Thymus (tissue), 14 donors: ENCODE measurements at places on chromosomes 12 and 14.

- no peak for DNase-seq
These were observed 10.9 kb downstream of the SYNDIG1L start for GRCh38 chr14:74415115-74415437.

GRCh38 chr14:51035611-51036192, 59.2 kb downstream of the TRIM9 start:
- no peak for DNase-seq

DNA sequence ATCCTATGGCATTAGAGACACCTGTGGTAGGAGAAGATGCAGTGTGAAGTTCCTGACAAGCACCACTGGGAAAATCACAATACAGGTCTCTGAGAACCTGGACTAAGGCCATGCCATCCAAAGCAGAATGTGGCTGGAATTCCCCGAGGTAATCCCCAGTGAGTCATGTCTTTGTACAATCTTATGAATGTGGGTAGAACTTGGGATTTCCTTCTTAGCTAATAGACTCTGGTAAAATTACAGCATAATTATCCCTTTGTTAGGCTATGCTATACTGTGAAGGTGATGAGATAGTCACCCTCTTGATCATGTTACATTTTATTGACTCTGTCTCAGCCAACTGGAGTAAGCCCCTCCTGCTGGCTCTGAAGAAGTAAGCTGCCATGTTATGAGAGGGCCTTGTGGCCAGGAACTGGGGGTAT, 224.3 kb upstream of the DCN start:
- no peak for DNase-seq

DNA sequence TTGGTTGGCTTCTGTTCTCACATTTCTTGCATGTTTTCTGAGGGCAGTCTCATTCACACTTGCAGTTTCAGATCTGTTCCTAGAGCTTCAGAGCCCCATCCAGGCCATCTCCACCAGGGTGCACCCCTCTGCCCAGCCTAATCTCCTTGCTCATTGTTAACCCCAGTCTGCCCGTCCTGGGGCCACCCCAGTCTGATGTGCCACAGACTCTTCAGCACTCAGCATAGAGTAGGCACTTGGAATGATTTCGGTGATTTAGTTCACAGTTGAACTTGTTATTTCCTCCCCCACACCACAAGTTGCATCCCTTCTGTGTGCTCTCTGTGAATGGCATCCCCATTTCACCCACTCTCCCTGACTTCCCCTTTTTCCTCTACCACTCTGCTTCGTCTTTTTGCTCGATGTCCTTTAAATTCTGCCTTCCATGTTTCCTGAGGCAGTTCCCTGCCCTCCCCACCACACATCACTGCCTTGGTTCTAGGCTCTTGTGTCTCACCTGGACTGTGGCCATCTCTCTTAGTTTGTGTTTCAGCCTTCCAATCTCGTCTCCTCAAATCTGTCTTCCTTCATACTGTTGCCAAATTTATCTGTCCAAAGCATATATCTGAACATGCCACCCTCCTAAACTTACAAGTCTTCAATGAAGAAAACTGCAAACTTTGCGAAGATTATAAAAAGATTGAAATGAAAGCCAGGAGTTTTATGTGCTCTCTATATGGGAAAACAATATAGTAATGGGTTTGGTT, 41.5 kb downstream of the ANO6 start:
- no peak for DNase-seq

DNA sequence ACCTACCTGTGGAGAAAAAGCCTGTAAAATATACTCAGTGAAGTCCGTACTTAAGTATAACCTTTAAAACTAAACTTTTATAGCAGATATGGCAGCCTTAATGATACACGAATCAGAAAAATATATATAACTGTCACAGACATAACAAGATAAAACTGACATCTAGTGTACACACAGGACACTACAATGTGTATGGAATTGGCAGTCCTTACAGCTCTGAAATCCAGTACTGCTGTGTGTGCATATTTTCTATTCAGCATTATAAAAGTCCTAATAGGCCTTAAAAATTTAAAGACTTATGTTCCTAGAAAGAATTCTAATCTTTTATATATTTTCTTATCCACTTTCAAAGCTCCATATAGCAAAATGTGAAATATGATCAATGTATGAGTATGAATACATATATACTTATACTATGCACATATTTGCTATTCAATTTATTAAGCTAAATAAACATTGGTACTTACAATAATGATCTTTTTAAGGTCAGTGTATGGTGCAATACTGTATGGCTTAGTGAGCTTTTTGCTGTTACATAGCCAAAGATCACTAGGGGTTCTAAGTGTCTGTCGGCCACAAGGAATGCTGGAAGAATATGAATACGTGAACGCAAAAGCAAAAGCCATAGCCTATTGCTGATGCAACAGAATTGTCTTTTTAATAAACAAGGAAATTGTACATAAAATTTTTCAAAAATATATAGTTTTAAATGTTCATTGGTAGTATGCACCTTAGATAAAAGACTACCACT, 69.2 kb downstream of the C2CD5 start:
- no peak for DNase-seq

- DNase-seq = no peak
These were observed 7.5 kb downstream of the ATP6V1D start for GRCh38 chr14:67352055-67352454.

- no peak for DNase-seq
These were observed 2.2 kb downstream of the GPR132 start for GRCh38 chr14:105063056-105063455.

GRCh38 chr12:25284024-25284423, 33.3 kb upstream of the KRAS start:
- no peak for DNase-seq

DNA sequence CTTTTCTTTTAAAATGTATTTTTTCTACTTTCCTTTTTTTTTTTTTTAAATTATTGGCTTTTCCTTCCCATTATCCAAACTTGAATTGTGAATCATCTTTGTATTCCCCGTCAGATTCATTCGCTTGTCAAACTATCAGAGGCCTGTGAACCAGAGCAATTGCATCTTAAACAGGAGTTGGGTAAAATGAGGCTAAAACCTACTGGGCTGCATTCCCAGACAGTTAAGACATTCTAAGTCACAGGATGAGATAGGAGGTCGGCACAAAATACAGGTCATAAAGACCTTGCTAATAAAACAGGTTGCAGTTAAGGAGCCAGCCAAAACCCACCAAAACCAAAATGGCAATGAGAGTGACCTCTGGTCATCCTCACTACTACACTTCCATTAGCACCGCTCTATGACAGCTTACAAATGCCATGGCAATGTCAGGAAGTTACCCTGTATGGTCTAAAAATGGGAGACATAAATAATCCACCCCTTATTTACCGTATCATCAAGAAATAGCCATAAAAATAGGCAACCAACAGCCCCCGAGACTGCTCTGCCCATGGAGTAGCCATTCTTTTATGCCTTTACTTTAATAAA, 19.9 kb downstream of the FUT8 start:
- no peak for DNase-seq

GRCh38 chr14:23449314-23449713, 13.9 kb upstream of the MYH7 start:
- no peak for DNase-seq

DNA sequence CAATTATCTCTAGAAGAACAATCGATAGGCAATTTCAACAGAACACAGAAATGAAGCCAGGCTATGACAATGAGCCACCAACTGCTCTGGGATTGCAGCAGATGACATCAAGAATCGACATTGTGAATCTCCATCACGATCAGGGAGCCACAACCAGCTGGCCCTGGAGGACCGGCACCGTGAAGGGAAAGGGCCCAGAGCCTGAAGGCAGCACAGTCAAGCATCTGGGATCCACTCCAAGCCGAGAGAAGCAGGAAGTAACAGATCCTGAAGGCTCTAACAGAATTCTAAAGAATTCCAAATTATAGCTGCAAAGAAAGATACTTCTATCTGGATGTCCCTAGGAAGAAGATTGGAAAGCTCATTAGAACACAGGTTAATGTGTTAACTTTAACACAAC, 61.0 kb downstream of the LRRC74A start:
- no peak for DNase-seq

- no peak for DNase-seq
These were observed 1.0 kb downstream of the PCNX1 start for GRCh38 chr14:70907996-70908934.

GRCh38 chr12:47868041-47868440, 36.8 kb downstream of the VDR start:
- DNase-seq = no peak

GRCh38 chr12:15092826-15093225, 120.0 kb downstream of the PDE6H start:
- no peak for DNase-seq

DNA sequence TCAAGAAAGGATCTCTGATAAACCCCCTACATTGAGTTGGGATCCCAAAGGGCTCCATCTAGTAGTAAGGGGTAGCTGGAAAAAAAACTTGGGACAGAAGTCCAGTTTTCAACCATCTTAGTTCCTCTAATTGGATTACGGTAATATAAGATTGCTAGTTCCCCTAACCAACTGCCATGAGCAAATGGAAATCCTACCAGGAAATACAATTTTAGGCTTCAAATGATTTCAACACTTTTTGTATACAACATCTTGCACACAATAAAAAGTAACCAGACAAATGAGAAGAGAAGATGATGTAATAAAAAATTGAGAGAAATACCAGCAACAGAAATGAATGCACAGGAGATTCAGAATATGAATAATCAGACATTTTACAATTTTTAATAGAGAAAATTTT, 73.0 kb downstream of the TSHR start:
- DNase-seq = no peak

GRCh38 chr12:11607313-11608081, 42.0 kb upstream of the ETV6 start:
- no peak for DNase-seq

DNA sequence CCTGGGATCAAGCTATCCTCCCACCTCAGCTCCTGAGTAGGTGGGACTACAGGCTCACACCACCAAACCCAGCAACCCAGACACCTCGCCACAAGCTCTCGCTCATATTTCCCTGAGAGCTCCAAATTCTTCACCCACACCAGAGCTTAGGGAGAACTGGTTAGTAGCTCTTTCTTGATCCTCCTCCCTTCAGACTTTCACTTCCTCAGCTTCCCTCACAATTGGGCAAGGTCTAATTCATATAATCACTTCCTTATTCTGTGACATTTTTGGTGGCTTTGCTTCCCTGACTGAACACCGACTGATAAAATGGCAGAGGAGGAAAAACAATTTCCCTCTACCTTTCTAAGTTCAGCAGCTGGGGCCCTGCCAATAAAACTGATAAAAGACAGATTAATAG, 88.5 kb downstream of the GXYLT1 start:
- DNase-seq = no peak

GRCh38 chr14:96246539-96246847, 9.5 kb upstream of the BDKRB1 start:
- no peak for DNase-seq

DNA sequence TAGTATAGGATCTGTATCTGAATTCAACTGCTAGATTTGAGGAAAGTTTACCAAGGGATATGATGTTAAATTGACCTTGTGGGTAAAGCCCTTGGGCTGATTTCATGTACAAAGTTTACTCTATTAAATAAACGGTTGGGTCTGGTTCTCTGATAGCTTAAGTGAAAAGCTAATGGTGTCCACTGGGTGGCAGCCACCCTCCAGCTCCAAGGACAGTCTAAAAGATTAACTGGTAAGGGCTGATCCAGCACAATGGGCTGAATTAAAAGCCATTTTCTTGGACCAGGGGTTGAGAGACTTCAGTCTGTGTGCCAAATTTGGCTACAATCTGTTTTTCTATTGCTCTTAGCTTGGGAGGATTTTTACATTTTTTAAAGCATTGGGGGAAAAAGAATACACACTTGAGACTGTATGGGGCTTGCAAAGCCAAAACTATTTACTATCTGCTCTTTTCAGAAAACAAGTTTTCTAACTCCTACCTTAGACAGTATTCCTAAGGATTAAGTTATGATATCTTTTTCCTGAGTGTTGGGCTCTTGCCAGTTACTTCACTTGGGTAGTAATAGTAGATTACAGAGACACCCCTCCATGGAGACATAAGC, 116.5 kb downstream of the GPHN start:
- DNase-seq = no peak

DNA sequence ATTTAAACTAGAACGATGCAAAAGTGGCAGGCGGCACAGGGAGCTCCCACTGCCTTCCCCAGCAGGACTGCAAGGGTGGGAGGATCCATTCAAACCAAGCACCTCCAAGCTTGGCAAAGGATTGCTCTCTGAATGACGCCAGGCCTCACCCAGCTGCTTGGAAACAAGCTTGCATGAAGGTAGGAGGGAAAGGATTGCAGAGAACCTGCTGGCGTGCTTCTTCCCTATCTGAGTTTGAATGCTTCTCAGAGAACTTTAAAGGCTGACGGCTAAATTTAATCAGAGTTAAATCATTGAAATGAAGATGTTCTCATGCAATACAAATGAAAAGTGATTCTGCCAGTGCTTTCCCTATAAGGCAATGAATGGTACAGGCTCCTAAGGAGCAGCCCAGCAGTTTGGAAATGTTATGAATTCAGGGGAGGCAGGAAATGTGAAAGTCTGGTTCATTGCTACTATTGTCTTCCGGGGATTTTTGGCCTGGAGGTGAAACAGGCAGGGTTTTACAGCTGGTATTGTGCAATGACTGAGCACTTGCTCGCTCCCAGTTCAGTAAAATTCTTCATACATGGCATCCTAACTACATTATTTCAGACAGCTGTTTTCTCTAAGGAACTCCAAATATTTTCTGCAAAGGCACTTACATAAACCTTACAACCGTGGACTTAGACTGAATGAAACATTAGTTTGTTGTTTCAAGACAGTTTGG, 31.9 kb upstream of the DUSP6 start:
- DNase-seq = no peak

GRCh38 chr14:89166633-89167032, 250.4 kb downstream of the FOXN3 start:
- DNase-seq = no peak

DNA sequence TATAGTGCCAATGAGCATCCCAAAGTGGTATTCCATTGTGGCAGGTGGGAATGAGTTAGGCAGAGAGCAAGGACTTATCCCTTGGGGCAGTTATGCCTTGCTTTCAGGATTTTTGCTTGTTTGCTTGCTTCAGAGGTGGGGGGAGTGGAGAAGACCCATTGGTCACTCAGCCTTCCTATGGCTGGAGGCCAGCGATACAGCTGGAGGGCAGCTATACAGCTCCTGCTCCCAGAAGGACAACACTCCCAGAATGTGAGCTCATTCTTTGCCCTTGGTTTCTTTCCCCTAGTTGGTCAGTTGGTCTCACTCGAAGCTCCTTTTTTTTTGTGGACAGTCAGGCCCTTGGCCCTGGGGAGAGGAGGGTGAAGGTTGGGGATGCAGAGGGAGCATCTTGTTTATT, 14.5 kb downstream of the KRT83 start:
- no peak for DNase-seq

DNA sequence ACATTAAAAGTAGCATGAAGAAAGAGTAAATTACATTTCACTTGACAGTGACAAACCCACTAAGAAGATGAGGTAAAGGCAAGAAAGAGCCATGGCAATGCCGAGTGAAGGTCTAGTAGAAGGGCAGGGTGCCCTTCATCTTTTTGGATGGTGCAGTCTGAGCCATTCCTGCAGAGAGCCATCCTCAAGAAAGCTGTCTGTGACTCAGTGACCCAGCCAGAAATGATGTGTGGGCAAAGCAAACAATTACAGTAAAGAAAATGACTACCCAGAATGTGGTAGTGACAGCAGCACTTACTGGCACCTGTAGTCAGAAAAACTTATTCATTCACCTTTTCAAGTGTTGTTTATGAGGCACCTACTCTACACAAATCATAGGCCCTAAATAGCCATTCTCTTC, 281.7 kb downstream of the DUSP6 start:
- no peak for DNase-seq

GRCh38 chr12:103645202-103645601, 58.1 kb downstream of the STAB2 start:
- DNase-seq = no peak

GRCh38 chr12:121784460-121784859, 9.0 kb downstream of the RHOF start:
- no peak for DNase-seq
